GM19239 (cell line): ENCODE measurements at places on chromosomes 7 and 10.

DNA sequence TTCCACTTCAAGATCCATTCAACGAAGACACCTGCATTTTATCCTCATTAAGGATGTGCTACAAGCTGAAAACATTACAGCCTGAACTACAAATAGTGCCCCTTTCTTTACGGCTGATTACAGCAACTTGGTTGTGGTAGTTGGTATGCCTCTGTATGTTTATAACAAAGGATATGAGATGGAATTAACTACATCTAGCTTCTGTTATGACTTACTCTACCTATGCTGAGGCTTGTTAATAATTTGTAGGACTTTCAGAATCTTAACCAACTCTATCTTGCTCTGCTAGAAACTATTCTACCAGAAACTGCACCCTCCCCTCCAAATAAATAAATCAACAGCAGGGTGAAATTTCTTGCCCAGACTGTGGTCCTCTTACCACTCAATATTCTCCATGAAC, 448.1 kb downstream of the GRM8 start:
- DNase-seq: no peak

DNA sequence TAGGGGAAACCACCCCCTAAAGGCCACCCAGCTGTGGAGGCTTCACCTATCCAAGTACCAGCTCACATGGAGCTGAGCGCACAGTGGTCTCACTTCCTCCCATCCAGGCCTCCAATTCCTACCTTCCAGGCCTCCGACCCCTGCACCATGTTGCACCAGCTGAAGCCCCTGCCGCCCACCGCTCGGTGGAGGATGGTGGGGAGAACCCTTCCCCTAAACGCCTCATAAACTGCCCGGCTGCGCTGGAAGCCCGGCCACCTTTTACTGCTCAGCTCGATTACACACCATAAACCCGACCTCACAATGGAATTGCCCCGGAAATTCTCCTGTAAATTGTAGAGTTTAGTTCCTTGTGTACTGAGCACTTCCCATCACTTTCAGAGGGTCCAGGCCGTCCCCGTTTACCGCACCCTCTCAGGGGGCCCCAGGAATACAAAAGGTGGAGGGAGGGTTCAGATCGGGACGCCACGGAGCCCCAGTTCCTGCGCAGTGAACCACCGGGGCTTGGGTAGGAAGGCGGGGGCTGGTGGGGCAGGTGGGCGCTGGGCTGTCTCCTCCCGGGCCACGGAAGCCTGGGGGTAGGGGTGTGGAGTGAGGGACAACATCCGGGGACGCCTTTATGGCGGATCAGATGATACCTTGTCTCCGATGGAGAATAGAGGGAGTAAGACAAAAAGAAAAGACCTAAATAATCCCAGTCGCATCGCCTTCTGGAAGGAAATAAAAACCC, 1.4 kb upstream of the HOXA7 start:
- DNase-seq: no peak

GRCh38 chr7:2313450-2314208, 612 bp downstream of the SNX8 start:
- no peak for DNase-seq

DNA sequence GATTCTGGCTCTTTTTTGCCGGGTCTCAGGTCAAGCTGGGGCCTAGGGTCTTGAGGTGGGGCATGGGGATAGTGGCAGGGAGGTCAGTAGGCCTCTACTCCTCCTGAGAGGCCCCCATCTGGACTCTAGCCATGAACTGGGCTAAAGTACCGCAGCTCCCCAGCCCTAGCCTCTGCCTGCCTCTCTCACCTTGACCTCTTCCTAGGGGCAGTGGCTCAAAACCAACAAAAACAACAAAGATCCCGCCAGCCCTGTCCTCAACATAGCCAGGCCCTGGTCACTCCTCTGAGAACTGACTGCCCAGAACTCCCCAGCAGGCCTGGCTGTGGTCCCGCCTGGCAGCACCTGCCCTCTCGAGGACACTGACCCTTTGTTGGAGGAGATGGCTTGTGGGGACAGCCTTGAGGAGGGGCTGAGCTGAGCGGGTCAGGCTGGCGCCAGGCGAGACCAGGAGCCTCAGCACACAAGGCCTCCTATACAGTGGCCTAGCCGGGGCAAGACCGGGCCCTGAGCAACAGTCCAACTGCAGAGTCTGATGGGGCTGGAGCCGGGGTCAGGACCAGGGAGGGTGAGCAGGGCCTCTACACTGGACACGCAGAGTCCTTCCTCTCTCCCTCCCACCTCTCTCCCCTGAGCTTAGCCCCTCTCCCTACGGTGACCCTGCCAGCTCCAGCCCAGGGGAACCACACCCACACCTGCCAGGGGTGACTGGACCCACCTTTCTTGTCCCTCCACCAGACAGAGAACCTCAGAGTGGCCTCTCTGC, 11.6 kb upstream of the PPIF start:
- DNase-seq: no peak

DNA sequence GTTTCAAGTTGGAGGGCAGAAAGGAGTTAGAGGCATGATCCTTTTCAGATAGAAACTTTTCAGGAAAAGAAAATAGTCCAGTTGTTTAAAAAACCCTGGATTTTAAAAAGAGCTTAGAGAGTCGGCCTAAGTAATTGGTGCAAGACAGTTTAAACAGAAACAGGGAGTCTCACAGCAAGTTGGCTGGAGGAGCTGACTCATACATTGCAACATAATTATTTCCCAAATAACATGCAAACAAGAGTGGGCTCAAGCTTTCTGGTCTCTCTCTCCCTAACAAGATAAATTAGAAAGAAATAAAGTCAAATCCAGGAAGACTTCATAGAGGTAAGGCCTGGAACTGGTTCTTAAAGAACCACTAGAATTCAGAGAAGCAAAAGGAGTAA, 100.3 kb upstream of the AGBL3 start:
- no peak for DNase-seq

GRCh38 chr10:120607710-120608703, 151.0 kb downstream of the PLPP4 start:
- DNase-seq: no peak

- no peak for DNase-seq
Observed at GRCh38 chr7:13017333-13017857, 330.0 kb downstream of the ARL4A start.

- no peak for DNase-seq
Observed at GRCh38 chr7:602341-603141, 82.9 kb upstream of the PDGFA start.

DNA sequence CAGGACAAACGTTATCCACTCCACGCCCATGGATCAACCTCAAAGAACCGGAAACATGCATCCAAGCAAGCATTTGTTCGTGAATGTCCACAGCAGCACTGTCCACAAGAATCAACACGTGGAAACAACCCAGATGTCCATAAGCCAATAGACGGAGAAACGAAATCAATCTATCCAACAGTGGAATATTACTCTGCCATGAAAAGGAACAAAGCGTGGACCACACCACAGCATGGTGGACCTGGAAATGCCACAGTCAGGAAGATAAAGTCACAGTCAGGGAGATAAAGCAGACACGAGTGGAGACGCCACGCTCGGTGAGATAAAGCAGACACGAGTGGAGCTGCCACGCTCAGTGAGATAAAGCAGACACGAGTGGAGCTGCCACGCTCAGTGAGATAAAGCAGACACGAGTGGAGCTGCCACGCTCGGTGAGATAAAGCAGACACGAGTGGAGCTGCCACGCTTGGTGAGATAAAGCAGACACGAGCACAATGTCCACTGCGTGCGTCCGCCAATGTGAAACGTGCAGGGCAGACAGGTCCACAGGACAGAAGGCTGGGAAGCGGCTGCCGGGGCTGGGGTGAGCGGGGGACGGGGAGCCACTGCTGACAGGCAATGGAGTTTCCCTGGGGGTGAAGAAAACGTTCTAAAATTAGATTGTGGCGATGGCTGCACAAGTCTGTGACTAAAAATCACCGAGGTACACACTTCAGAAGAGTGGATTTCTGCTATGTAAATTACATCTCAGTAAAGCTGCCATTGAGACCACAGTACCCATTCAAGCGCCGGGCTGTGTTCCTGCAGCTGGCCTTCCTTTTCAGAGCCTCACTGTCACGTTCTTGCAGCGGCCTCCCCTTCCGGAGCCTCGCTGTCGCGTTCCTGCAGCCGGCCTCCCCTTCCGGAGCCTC, 10.6 kb downstream of the GPER1 start:
- no peak for DNase-seq

DNA sequence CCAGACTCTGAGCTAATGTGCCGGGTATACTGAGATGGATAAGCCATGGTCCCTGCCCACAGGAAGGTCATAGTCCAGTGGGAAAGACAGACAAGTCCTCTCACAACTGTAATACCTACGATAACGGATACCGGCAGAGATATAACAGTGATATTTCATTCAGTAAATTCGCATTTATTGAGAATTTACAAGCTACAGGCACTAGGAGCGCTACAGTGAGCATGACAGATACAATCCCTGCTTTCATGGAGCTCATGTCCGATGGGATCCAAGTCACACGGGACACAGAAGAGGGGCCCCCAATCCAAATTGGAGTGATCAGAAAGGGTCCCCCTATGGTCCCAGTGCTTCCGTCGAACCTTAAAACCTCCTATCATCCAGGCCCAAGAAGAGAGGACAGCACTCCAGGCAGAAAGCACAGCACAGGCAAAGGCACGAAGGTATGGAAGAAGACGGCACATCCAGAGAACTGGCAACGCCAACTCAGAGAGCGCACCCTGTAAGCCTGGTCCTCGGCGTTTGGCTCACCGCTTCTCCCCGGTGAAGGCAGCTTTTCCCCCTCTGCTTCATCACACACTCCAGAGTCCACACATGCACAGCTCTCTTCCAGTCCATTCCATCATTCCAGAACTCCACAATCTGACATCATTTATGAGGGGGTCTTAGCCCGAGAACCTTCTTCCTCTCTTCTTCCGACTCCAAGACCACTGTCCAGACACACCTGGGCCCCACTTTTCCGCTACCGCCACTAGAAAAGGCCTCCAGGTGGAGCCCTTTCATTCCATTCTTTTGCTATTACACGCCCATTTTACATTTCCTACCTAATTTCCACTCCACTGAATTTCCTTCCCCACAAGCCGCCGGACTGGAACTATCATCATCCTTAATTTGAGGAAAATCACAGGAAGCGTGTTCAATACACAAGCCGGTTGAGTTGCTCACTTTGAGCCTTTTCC, 47.8 kb upstream of the NKX2-3 start:
- DNase-seq: no peak

GRCh38 chr10:35765066-35765527, 123.0 kb upstream of the FZD8 start:
- no peak for DNase-seq

DNA sequence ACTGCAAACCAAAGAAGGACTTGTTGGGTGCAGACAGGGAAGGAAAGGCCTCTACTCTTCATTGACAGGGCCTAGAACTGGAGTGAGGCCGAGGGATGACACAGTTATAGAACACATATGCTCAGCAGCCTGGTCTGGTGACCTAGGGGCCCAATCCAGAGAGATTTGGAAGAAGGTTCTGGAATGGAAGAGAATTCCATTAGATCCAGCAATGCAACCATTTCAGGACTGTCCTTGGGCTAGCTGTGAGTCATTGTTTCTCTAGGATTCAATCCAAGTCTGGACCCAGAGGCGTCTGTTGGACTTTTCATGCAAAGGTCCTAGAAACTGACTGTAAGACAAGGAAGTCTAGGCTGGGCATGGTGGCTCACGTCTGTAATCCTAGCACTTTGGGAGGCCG, 59.2 kb downstream of the WIPF3 start:
- DNase-seq: no peak

GRCh38 chr7:102024769-102025391, 207.5 kb downstream of the CUX1 start:
- no peak for DNase-seq

DNA sequence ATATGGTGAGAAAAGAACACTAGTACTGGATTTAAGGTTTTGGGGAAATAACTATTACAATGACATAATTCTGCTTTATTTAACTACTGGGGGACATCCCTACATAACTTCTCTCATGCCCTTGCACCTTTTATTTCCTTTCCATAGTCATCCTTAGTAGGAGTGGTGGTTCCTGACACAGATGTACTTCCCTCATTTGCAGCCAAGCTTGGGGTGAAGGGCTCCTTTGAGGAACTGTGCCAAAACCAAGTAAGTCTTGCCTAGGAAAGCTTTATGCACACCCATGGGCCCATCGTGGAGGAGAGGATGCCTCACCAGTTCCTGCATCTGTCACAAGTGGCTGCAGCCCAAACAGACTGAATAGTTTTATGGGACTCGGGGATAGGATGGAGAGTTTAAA, 20.6 kb downstream of the ZDHHC6 start:
- DNase-seq: no peak

GRCh38 chr10:86234541-86235270, 131.9 kb downstream of the GRID1 start:
- no peak for DNase-seq

- no peak for DNase-seq
Observed at GRCh38 chr10:113341138-113341537, 211.7 kb upstream of the HABP2 start.

DNA sequence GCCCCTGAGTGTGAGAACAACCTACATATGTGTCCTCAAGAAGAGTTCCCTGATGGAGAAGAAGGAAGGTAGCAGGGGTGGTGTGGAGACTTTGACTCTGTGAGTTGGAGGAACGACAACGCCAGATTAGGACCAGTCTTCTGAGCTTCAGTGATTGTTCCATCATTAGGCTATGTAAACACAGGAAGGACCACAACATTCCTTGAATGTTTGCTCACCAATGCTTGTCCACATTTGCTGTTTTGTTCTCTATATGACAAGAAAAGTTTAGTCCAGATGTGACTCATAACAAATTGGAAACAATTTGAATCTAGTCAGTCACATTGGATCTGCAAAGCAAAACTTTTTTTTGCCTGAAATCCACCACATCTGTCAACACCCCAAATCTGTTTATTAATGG, 62.7 kb downstream of the ENTPD1 start:
- no peak for DNase-seq

GRCh38 chr7:112505495-112505894, 24.7 kb downstream of the LSMEM1 start:
- no peak for DNase-seq

DNA sequence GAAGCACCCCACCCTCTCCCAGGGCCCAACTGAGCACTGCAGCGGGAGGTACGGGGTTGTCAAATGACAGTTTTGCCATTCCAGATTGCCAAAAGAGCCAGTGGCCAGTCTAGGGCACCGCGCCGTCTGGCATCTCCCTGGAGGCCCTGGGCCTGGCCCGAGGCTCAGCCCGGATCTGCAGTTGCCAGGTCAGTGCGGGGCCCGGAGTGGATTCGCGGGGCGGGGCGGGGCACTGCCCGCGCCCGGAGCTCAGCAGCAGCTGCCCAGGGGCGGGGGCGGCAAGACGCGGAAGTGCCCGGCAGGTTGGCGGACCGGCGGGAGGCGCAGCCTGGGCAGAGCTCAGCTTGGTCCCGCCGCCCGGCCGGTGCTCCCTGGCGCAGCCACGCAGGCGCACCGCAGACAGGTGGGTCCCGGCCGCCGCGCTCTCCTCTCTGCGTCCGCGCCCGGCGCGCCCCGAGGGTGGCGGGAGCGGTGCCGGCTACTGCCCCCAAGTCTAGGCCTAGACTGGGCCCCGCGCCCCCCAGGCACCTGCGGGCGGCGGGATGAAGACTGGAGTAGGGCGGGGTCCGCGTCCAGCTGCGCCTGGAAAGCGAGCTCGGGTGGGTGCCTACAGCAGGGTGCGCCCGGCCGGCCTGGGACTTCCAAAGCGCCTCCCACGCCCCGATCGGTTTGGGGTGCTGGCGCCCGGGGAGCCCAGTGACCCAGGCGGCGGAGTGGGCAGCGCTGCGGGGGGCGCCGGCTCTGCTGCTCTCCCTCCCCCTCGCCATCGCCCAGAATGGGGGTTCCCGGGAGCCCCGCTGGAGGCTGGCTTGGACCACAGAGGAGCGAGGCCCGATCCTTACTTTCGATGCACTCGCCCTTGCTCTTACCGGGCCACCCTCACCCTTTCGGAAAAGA, at the start of gene IRF5:
Gene IRF5, plus strand, starts transcription at position 281 of the 897 bp plus-strand sequence. CDS start 4,155 bp downstream, outside the sequence.
- peak; percentile 30 for DNase-seq

- DNase-seq: no peak
Observed at GRCh38 chr10:104150139-104150538, 28.2 kb downstream of the SFR1 start.

GRCh38 chr10:29646960-29647461, 12.2 kb upstream of the SVIL start:
- DNase-seq: no peak
